ENCODE measurements at places on chromosomes 1 and 21.
A peak's percentile ranks its signal among the peaks of the same experiment; 100 is the strongest.

DNA sequence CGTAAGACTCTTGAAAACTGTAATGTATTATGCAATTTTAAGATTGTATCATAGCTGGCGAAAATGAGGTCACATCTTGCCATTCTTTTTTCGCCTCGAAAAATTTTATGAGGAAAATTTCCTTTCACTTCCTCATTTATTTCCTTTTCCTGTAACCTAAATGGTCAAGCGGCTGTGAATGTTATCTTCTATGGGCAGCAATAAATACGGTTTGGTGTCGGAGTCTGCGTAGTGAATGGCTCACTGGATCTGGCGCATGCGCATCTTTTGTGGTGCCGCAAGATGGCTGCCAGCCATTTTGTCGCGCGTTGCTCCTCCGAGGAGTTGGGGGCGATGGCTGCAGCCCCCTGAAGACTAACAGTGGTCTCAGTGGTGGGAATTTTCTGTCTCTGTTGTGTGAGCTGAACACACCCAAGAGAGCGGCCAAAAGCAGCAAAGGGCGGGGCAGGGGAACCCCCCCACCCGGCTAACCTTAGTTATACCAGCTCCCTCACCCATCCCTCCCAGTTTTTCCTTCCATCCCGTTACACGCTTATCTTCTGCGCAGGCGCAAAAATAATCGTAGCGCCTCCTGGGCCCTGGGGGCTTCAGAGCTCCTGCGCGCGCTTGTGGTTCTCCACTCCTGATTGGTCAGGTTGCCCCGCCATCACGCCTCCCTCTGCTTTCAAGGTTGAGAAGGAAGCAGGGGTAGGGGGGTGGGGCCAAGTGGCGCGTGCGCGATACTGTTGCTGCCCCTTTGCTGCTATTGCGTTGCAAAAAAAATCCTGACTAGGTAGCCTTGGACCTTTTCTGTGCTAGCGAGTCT, at the start of gene RPRD2:
Gene RPRD2, plus strand, starts transcription at position 722 of the 805 bp plus-strand sequence. CDS start 568 bp downstream, outside the sequence.
- peak; percentile 99 for DNase-seq

GRCh38 chr1:228457396-228458176, 29.6 kb upstream of the RNF187 start:
- peak; percentile 83 for DNase-seq

- no peak for DNase-seq
Measured at GRCh38 chr1:29974316-29974724, 738.0 kb downstream of the PTPRU start.

- DNase-seq = no peak
Measured at GRCh38 chr1:69862906-69863305, 295.2 kb downstream of the LRRC7 start.

GRCh38 chr1:14362331-14362730, 236.2 kb upstream of the KAZN start:
- no peak for DNase-seq

GRCh38 chr1:1021920-1022259, 2.0 kb downstream of the AGRN start:
- no peak for DNase-seq

DNA sequence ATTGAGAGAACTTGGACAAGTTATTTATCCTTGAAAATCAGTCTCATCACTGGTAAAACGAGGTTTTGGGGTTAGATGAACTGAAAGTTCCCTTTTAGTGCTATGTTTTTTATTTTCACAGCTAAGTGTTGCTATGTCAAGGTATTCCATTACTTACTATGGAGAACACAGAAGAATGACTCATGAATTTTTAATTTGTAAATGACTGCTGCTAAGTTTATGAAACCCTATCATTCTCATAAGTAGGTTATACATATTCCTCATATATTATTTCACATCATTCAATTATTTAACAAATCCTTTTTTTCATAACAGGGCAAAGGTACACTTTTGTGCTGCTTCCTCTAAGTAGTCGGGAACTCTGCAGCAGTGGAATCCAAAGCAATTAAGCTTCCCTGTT, 52.2 kb upstream of the ATP1A1 start:
- no peak for DNase-seq

DNA sequence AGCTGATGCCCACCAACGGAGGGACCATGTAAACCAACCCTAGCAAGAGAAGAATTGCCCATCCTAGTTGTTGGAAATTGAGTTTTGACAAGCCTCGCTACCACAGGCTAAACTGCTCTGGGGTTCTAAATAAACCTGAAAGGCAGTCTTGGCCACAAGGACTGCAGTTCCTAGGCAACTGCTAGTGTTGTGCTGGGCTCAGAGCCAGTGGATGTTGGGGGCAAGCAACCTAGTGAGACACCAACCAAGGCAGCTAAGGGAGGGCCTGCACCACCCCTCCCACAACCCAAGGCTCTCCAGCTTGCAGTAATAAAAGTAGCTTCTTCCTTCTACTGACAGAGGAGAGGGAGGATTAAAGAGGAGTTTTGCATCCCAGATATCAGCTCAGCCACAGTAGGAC, 102.4 kb upstream of the PKN2 start:
- no peak for DNase-seq

GRCh38 chr1:148352470-148353053, 130.5 kb downstream of the PPIAL4G start:
- no peak for DNase-seq

DNA sequence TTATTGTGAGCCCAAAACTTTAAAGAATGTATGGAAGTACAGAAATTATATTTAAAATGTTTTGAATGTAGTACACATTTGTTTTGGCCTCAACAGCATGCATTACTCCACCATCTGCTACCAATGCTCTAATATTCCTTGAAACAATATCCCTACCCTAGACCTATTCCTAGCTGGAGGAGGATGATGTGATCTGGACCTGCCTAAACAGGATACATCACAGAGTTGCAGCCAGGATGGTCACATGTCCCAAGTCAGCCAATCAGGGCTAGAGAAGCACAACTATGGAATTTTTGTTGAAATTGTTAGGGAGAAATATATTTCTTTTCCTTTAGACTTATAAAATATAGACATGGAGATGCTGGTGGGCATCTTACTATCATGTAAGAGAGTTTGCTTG, 623.3 kb upstream of the NR5A2 start:
- DNase-seq = no peak

GRCh38 chr1:111481387-111482221, 7.8 kb downstream of the C1orf162 start:
- DNase-seq = peak; percentile 43

DNA sequence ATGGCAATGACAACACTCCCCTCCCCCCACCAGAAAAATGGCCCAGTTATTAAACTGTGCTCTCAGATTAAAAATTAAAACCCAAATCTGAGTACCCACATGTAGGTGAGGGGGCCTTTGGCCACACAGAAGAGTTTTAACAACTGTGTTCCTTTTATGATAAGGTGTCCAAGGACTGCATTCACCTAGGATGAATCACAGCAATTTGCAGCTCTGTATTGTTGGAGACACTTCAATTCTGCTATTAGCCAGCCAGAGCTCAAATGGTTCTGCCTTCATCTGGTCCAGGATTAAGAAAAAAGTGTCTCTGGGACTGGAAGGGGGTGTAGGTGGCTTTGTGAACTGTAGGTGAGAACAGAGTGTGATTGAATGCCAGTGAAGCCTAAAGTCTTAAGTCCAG, 43.3 kb upstream of the DIRAS3 start:
- no peak for DNase-seq

Data from activated T-cell treated with anti-CD3 and anti-CD28 coated beads for 24 hours (primary cell).